ENCODE measurements at places on chromosomes 7 and 10.

DNA sequence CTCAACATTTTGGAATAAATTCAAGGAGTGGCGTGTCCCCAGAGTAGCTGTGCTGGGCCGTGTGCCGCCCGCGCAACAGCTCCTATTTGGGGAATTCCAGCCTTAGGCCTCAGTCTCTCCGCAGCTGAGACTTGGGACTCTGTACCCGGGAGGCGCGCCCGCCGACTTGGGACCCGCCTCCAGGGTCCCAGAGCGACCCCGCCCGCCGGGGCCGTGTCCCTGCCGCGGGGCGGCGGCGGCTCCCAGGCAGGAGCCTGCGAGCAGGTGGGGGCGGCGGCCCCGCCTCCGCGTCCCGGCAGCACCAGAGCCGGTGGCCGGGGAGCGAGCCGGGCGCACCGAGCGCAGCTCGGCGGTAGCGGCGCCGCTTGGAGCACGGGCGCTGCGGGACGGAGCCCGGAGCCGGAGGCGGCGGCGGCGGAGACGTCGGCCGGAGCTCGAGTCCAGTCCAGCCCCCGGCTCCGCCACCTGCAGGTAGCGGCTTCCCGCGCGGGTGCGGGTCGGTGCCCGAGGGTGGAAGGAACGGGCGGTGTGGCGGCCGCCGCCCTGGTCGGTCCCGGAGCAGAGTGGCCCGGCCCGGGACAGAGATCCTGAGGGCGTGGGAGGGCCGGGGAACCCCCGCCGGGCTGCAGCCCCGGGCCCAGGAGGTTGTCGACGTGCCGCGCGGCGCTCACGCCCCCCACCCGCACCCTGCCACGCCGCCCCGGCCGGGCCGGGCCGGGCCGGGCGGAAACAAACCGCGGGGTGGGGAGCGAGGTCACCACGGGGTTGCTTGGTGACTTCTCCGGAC, at the start of gene WIPF3:
TSS of gene WIPF3 (plus strand) at position 301 of the 787 bp plus-strand sequence. CDS start 28,217 bp downstream, outside the sequence.
- DNase-seq = no peak

DNA sequence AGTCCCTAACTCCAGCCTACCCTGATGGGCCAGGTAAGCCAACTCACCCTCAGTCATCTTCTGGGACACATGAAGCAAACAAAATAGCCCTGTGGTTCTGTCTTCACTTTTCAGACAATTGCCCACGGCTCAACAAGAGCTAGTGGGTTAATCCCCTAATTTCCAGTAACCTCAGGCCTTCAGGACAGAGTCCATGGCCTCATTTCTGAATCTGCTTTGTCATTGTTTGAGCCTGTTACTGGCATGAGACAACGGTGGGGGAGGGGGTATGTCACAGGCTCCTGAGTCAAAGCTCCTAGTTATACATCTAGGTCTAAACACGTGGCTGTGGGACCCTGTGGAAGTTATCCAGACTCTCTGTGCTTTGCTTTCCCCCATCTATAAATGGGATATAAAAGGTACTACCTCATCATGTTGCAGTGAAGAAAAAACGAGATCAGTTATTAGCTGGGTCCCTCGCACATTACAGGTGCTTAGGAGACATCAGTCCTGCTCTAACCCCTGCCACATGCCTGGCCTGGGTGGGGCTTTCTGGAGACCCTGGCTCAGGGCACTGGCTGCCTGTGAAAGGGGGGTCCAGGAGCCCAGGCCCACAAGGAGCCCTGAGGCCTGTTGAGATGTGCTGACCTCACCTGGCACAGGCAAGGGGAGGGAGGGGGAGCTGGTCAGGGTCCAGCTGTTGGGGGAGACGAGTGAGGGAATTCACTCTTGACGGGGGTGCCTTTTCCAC, 16.5 kb downstream of the MAT1A start:
- DNase-seq = no peak

- no peak for DNase-seq
Measured at GRCh38 chr10:72334196-72334824, 20.4 kb downstream of the DNAJB12 start.

DNA sequence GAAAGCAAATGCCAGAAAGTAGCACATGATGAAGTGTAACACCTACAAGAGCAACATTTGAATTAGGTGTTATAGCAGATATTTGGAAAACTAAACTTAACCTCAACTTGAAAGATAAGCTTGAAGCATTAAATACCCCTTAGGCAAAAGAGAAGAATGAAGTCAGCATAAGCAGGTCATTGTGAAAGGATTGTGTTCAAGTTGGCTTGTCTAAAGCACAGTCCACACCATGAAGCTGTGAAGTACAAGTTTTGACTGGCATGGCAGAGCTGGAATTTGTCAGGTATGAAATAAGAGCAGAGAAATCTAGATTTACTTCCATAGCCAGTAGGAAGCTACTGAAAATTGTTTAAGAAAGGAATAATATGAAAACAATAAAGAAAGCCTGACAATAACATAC, 480.3 kb upstream of the POT1 start:
- DNase-seq = no peak

DNA sequence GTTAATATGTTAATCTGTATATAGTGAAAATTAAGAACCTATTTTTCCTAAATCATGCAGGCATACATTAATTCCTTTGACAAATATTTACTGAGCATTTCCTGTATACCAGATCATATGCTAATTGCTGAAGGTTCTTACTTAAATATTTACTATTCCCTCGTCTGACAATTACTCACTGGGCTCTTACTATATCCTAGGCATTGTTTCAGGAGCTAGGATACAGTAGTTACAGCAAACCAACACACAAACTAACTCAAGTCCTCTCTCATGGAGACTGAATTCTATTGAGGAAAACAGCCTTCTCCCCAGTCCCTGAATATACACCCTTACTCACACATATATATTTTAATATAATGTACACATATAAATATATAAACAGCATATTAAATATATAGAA, 786.0 kb downstream of the NRG3 start:
- no peak for DNase-seq

- DNase-seq = no peak
Measured at GRCh38 chr10:119786117-119786769, 60.4 kb downstream of the INPP5F start.

- DNase-seq = no peak
Measured at GRCh38 chr7:119572132-119572531, 700.8 kb upstream of the KCND2 start.

DNA sequence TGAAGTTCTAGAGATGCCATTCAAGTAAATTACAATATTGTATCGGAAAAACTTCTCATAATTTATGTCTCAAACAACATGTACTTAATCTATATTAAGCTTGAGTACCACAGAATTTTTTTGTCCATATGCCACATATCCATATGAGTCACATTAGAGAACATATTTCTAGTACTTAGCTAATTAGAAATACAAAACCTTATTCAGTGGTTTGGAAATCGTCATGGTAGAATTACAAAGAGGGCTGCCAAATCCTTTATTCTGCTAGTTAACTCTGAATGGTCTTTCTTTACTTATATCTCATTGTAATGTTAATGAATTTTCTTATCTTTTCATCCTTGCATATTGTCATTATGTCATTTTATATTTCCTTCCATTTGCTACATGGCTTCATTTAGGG, 9.0 kb upstream of the VIM start:
- no peak for DNase-seq

GRCh38 chr7:7704867-7705266, 13.5 kb downstream of the RPA3 start:
- no peak for DNase-seq

DNA sequence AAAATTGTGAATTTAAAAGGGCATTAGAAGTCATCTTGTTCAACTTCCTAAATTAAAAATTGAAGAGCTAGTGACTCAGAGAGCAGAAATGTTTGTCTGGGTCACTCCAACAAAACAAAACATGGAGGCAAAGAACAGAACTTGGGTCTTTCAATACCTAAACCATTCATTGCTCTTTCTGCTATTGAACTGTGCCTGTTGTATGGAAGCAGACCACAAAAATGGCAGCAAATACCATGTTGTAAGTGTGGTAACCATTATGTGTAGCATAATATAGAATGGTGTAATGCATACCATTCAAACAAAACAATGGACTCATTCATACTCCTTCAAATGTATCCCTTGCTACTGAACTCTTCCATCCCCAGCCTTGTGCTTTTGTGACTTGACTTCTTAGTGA, 360.2 kb upstream of the NRG3 start:
- DNase-seq = no peak

DNA sequence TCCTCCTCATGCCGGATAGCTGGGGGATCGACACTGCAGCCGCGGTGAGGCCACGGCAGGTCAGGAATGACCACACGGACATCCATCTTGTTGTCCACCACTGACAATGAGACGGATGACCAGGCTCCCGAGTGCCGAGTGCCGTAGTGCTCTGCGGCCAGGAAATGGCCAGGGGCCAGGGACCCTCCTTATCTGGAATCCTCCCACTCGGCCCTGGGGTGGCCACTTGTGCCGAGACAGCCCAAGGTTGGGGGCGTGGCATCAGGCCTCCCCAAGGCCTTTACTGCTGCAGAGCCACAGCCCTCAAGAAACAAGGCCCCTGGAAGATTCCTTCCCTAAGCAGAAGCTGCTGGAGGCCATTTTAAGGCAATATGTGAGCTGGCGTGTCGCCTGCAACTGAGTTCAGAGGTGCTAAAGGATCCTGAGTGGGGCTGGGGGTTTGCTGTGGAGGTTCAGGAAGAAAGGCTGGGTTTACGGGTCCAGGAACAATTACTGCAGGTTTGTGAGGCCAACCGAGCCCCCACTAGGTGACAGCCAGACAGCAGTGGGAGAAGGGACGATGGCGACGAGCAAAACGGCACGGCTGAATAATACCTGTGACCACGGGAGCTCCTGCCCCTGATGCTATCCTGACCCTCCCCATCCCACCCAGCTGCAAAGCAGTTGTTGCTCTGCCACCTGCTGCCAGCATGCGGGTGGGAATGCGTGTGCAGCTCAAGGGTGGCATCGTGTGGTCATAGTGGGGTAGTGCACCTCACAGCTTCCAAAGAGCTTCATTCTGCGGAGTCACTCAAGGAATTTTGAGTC, 31.6 kb upstream of the LEP start:
- DNase-seq = peak; percentile 14

GRCh38 chr10:126407831-126408230, 19.6 kb upstream of the ADAM12 start:
- DNase-seq = no peak
